Eye (tissue), 1 donor: ENCODE measurements at places on chromosomes 2 and 18.

- DNase-seq = no peak
These were observed 9.5 kb upstream of the TEX261 start for GRCh38 chr2:71003966-71004755.

GRCh38 chr2:3022841-3023372 is 354.7 kb downstream of the EIPR1 start:
- DNase-seq = no peak

- peak; percentile 51 for DNase-seq
These were observed 10.9 kb downstream of the KLF7 start for GRCh38 chr2:207154556-207155510.

- no peak for DNase-seq
These were observed 55.2 kb downstream of the ZEB2 start for GRCh38 chr2:144464730-144465129.

DNA sequence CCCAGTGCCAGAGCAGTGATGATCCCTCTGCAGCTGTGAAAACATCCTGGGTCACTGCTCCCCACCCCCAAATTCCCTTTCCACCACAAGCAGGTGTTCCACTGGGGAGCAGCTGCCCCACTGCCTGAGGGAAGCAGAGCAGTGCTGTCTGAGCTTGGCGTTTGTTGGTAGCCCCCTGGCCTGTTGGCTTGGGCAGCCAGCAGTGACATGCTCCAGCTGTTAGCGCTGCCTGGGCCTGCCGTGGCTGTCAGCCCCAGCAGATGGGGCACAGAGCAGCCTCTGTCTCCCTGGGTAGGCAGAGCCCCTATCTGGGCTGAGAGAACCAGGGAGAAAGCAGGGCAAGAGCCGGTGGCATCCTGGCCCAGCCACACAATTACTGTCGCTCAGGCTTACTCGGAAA is 247.7 kb downstream of the GLI2 start:
- DNase-seq = peak; percentile 32

DNA sequence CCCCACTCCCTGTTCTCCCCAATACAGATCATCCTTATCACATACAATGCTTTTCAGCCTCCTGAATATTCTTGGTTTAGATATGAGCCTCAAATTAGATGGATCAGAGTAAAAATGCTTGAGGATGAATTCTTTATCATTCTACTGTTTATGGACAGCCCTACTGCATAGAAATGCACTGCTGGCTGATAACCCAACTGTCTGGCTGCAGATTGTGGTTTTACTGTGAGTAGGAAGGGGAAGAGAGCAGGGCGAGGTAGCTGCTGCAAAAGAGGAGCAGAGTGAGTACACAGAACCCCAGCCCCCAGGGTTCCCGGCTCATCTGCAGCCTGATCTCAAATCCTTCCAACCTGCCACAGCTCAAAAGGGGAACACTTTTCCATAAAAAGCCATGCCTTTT is 29.4 kb upstream of the NCOA1 start:
- DNase-seq = no peak
